Stimulated activated CD4-positive, alpha-beta T cell treated with anti-CD3 and anti-CD28 coated beads, Interleukin-1b, Interleukin-23, amount 100 ng/mL, for 4 hours (primary cell): ENCODE measurements at places on chromosomes 5 and 9.

- DNase-seq: no peak
Measured at GRCh38 chr9:98178874-98179850, 13.3 kb downstream of the CORO2A start.

- DNase-seq: no peak
Measured at GRCh38 chr5:148084269-148084668, 20.5 kb downstream of the SPINK5 start.

GRCh38 chr5:64807520-64807919 lies 38.8 kb downstream of the CWC27 start:
- no peak for DNase-seq

- DNase-seq: no peak
Measured at GRCh38 chr9:118896324-118897000, 472.8 kb downstream of the BRINP1 start.

- DNase-seq: no peak
Measured at GRCh38 chr5:138755084-138755748, 2.0 kb downstream of the CTNNA1 start.

- DNase-seq: no peak
Measured at GRCh38 chr9:89750117-89750791, 145.4 kb downstream of the GADD45G start.

- DNase-seq: no peak
Measured at GRCh38 chr9:1962122-1962521, 53.0 kb upstream of the SMARCA2 start.

- no peak for DNase-seq
Measured at GRCh38 chr5:42991404-42992087, 48.6 kb downstream of the ANXA2R start.

DNA sequence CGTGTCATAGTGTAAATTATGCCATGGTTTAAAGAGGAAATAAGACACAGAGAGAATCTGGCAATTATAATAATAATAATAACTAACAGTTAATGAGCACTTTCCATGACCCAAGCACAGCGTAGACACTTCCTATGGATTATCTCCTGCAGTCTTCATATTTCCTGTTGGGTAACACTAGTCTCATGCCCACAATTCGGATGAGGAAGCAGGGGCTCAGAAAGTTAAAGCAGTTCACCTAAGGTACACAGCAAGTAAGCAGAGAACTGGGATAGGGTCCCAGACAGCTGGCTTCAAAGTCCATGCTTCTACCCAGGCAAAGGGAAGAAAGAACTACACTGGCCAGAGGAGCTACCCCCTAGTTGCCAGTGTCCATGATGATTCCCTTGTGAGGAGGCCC lies 27.9 kb upstream of the TGFBI start:
- DNase-seq: no peak

GRCh38 chr5:43371821-43372220 lies 40.4 kb downstream of the CCL28 start:
- no peak for DNase-seq

GRCh38 chr9:133998915-133999595 lies 6.9 kb upstream of the VAV2 start:
- no peak for DNase-seq

DNA sequence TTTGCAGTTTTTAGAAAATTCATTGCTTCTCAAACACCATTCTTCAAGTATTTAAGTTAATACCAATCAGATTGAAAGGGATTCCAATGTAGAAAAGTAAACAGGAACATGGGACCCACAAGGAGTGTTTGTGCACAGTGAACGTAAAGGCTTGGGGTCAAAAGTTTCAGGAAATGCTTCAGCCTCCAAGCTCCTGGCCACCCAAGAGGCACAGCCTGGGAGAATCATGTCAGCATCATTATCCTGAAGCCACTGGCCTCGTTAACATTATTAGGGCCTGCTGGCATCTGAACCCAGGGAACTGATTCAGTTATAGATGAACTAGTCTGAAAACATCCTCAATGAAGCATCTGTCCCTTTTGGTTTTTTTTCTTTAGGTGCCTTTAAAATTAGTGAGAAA lies 122.9 kb downstream of the NXNL2 start:
- DNase-seq: no peak

- no peak for DNase-seq
Measured at GRCh38 chr9:17744786-17745185, 165.9 kb downstream of the SH3GL2 start.

DNA sequence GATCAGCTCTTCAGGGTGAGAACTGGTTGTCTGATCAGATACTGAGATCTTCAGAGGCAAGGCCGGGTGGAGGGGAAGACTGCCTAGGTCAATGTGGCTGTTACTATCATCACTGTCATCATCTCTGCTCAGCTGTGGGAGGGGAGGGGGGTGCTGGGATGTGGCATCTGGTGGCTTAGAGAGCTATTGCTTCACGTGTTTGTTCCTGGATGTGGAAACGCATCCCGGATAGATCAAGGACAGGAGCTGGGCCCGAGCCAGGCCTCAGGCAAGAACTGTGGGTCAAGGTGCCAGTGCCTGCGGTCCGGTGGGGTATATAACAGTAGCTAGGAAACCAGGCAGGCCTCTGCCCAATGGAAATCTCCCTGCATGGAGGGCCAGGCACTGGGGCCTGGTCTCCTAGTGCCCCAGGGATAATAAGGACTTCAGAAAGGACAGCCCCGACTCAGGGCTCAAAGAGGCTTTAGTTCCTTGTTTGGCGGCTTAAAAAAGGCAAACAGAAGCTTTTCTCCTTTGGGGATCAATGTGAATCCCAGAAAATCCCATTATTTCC lies 30.3 kb upstream of the TIFAB start:
- no peak for DNase-seq

DNA sequence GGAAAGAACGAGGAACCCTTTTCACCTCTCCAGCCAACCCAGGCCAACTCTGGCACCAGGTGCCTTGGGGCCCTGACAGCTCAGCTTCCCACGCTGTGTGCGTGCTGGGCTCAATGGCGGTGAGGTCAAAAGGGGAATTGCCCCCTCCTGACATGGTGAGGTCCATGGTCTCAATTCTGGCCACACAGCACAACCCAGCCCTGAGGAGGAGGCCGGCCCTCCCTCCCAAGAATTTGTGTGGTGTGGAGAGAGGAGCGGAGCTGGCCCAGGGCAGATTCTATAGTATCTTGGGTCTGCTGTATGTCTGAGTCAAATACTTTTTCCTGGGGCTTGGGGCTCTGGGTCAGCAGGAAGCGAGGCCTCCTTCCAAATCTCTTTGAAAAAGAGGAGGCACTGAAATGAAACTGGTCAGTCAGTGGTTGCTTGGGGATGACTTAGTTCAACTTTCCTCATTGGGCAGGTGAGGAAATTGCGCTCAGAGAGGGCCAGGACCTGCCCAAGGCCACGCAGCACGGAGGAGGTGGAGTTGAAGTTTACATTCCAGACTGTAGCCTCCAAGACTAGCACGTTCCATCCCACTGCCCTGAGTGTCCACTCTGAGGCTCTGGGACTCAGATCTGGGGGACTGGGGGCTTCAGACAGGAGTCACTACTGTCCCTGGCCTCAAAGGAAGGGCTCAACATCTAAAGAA lies 15.6 kb downstream of the COL27A1 start:
- no peak for DNase-seq

DNA sequence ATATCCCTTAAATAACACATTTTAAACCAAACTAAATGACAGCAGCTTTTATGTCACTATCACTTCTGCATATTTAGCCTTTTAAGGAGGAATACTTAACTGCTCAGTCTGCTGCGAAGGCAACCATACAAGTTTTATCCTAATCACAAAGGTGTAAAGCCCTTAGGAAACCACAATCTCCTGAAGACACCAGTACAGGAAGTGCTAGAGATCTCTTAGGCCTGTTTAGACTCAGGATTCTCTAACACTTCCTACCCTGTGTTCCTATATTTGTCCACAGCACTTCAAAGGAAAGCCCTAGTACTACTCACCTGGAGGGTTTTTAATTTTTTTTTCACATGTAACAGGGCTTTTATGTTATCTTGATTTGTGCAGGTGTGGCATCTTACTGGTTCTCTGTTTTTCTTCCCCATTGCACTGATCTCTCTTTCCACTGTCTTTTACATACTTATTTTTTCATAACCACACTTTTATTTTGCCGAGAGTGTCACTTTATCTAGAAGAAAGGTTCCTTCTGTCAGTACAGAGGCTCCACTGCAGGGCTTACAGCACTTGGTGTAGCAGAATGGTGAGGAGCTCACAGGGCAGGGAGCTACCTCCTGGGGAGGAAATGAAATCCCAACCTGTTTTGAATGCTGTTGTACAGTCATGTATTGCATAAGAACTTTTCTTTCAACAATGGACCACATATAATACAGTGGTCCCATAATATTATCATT lies 1060.6 kb upstream of the ACO1 start:
- no peak for DNase-seq

GRCh38 chr9:2964470-2964869 lies 120.6 kb upstream of the PUM3 start:
- DNase-seq: no peak

DNA sequence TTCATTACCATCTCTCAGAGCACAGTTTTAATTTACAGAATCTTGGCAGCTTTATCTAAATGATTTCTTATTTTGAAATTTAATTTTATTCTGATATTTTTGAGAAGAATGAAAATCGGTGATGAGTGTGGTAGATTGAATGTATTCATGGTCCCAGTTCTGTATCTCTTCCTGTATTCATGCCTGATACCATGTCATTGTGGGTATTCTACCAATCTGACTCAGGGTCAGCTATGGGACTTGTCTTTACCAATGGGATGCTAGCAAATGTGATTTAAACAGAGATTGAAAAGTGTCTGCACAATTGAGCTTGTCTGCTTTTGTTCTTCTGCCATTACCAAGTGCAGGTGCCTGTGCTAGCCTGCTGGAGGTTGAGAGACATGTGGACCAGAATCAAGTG lies 17.8 kb upstream of the ZNF618 start:
- no peak for DNase-seq

DNA sequence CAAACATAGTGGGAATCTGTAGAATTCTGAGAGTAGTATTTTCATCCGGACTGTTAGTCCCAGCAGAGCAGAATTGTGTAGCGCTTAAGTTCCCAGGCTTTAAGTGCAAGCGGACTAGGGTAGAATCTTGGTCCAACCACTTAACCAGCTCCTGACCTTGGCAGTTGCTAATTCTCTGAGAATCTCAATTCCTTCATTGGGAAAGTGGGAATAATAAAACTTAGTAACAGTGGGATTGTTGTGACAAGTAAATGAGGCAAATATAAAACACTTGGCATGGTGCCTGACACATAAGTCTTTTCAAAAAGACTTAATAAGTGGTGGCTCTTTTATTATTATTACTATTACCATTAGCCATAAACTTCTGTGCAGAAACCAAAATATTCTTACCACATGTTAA lies 8.4 kb upstream of the SLC1A3 start:
- DNase-seq: no peak

GRCh38 chr9:138098116-138098907 lies 220.7 kb downstream of the CACNA1B start:
- no peak for DNase-seq

GRCh38 chr9:115250621-115251032 lies 132.7 kb upstream of the TNC start:
- no peak for DNase-seq

DNA sequence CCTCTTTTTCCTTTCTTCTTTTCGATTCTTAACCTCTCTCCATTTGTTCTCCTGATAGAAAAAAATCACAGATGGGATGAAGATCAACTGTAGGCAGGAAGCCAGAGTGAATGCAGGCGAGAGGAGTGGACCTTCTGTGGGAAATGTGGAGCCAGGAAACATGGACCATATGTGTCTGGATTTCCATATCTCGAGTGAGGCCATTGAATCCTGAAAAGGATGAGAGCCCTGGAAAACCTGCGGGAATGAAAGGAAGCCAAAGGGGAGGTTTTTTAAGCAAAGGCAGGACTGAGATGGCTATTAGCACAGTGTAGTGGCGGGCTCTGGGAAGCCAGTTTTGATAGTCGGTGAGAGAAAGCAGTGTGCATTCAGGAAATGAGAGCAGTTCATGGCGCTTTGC lies 139.5 kb upstream of the C9orf72 start:
- no peak for DNase-seq

GRCh38 chr9:132505991-132506655 lies 76.3 kb upstream of the BARHL1 start:
- DNase-seq: no peak

- no peak for DNase-seq
Measured at GRCh38 chr5:37492778-37493555, 113.8 kb downstream of the WDR70 start.

DNA sequence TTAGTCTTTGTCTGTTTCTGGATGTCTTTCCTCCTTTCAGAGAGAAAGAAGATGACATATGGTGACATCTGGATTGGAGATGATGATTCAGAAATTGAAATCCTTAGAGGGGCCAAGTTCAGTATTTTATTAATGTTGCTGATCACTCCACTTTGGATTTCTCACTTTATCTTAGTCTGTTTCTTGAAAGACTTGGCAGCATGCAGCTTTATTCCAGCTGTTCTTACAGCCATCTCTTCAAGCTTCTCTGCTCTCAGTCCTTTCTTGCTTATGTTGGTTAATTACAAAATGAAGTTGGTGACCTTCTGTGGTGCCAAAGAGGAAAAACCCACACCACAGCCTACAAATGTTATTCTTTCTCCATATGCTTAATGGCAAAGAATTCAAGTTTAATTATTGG lies 62.1 kb downstream of the SNCAIP start:
- DNase-seq: no peak

- DNase-seq: no peak
Measured at GRCh38 chr5:107979900-107980299, 309.2 kb upstream of the EFNA5 start.

GRCh38 chr5:9438596-9439354 lies 107.1 kb downstream of the SEMA5A start:
- no peak for DNase-seq

DNA sequence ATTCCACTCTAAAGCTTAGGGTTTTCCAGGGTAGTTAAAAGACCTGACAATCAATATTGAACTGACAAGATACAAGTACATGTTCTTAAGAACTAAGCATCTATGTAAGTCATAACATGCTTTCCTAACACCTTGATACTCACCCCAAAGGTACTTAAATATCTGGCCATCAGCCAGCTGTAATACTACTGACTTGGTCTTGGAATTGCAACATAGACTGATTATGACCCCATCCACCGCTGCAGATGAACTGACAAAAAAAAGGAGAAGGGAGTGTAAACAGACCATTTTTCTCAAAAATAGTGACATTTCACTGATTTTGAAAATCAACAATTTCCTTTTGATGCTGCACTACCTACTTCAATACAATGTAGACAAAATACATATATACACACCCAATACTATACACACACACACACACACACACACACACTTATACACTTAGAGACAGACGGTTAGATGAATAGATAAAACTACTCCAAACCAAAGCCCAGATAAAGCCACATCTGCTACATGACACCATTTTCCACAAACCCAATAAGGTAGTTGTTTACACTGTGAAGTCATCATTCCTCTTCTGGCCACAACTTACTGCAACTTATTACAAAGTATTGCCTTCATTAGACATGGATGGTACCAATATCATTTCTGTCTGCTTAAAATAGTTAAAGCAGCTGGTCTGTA lies 30.4 kb downstream of the ELP1 start:
- DNase-seq: no peak
